Posterior vena cava (tissue), 2 donors: ENCODE measurements at places on chromosomes 6 and 20.

GRCh38 chr6:88177961-88178464 lies 11.9 kb upstream of the CNR1 start:
- no peak for DNase-seq

- no peak for DNase-seq
These were observed 129.5 kb downstream of the MMUT start for GRCh38 chr6:49333345-49334125.

DNA sequence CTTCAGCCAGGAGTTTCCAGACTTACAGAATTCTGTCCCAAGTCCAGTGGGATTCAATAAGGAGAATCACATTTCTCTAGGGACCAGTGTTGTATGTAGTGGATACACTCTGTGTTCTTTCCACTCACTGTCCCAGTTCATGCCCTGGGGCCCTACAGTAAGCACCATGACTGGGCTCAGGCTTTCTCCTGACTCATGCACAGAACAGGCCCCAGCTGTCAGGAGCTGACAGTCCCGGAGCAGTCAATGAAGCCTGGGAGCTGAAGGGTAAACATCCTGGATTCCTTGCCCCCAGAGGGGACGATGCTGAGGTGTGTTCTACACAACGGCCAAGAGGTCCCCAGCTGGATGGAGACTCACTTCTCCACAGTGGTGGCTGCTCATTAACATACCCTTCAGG lies 40.2 kb upstream of the LRFN2 start:
- DNase-seq = no peak

DNA sequence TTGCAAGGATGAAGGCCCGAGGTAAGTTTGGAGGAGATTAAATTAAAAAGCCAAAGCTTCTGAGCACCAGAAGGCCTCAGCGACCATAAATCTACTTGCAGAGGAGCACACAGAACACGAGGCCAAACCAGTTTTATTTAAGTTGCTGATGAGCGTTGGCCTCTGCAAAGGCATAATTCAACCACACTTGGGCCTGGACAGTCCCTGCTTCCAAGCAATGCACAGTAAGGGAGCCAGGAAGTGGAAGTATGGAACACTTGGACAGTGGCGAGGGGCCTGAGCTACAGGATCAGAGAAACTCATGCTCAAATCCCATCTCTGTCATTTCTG lies 92.8 kb downstream of the PTPRT start:
- no peak for DNase-seq

- DNase-seq = no peak
These were observed 215.1 kb downstream of the CBLN4 start for GRCh38 chr20:55790178-55790577.

DNA sequence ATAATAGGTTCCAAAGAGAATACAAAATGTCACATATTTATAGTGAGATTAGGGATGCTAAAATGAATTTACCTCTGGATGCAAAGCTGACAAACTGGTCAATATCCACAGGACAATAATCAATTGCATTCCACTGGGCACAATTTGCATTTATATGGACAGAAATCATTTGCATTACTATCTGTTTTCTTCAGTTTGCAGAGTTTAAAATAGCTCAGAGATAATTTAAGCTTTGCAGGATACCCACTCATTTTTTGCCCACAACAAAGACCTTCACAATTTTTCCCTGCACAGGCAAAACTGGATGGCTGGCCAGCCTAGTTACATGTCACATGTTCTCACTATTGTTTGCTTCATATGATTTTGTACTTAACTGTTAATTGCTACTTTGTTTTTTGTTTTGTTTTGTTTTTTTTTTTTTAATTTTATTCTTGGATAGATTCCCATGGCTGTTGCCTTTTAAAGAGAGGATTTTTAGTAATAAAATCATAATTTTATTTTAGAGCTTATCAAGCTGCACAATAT lies 483.5 kb downstream of the UTRN start:
- DNase-seq = no peak

DNA sequence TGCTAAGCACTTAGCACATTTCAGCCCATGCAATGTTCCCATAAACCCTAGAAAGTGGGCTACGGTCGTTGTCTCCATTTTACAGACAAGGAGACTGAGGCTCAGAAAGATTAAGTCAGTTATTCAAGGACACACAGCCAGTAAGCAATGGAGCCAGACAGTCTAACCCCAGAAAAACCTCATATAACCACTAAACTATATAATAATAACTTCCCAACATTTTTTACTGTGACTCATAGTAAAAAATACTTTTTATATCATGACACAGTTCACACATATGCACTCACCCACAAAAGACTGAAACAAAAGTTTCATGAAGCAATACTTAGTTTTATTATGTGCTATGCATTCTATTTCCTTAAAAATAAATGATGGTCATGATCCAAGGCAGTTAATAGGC lies 66.2 kb upstream of the EYA2 start:
- no peak for DNase-seq

DNA sequence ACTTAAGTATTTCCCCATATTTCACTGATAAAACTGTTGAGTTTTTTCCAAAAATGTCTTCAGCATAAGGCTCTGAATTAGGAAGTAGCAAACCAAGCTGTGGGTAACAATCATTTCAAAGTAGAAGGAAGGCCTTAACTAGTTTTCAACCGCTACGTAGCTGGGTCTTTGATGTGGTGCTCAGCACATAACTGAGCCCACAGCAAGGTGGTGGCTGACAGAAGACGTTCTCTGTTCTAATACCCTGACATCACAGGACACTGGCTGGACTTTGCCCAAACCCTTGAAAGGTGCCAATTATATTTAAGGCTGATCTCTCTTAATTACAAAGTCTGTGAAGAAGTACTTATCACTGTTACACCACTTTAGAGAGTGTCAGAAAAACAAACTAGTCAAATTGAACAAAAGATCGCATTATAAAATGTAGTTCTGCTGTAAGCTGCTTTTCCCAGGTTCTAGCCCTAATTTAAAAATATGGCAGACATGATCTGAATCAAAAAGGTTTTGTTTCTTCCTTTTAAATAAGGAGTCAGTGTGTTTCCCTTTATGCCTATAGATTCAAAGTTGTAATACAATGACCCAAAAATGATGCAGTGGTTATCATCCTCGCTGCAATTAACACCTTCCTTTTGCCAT lies 26.7 kb downstream of the MAN1A1 start:
- DNase-seq = no peak

DNA sequence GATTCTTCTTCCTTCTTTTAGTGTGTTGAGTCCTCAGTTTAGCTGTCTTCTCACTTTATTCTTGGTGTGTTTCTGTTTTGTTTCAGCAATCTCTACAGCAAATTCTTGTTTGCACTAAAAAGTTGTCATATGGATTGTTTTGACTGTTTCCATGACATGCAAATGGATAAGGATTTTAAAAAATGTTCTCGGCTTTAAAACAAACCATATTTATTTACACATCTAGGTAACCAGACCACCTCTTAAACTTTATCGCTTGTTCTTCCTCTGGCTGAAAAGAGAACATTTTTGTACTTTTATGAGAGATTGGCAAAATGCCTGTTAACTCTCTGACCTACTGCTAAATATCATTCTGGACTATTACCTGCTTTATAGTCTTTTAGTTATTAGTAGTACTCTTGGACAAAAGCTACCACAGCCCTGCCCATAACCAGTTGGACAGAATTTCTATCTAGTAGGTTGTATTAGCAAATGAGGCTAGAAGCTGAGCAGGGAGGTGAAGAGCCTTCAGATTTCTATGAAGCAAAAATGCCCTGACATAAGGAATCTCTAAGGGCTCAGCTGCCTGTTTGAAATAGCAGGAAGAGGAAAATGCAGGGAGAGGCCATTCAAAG lies 268.3 kb downstream of the CD109 start:
- DNase-seq = no peak

DNA sequence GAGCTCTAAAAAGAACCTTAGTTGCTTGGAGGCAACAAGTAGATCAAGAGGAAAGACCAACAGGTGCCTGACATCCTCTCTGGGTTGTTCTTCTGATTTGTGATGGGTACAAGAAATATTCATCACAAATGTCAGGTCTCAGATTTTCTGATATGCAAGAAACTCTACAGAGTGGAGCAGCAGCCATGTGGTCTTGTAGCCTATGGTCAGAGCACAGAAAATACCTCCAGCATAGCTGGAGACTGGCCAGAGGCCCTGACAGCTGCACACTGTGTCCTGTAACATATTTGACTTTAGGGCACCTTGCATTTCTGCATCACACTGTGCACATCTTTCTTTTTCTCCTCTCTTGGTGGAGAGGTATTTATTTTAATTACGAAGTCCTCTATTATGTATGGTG lies 116.3 kb downstream of the GMPR start:
- no peak for DNase-seq

GRCh38 chr20:50635014-50635557 lies 56.3 kb downstream of the RIPOR3 start:
- no peak for DNase-seq

- no peak for DNase-seq
These were observed 40.5 kb downstream of the MCM8 start for GRCh38 chr20:5990946-5991345.

DNA sequence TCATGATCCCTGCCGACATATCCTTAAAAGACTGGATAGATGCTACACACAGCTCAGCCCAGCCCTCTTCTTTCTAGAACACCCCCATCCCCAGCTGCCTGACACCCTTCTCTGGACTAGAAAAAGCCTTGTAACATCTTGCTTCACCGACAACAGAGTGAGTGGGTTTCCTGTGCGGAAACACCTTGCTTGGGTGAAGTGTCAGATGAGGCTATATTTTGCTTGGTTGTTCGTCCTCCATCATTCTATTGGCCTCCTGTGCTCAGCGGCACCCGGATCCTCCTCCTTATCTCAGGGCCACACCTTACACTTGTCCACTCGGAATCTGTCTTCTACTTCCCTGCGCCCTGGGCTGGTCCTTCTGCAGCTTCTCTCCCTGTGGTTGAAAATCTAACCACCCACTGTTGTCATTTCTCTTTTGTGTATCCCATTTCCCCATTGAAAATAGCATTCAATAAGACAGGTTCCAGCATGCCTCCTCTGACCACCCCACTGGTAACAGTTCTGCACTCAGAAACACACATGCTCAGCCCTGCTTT lies 101.3 kb upstream of the MLN start:
- no peak for DNase-seq

DNA sequence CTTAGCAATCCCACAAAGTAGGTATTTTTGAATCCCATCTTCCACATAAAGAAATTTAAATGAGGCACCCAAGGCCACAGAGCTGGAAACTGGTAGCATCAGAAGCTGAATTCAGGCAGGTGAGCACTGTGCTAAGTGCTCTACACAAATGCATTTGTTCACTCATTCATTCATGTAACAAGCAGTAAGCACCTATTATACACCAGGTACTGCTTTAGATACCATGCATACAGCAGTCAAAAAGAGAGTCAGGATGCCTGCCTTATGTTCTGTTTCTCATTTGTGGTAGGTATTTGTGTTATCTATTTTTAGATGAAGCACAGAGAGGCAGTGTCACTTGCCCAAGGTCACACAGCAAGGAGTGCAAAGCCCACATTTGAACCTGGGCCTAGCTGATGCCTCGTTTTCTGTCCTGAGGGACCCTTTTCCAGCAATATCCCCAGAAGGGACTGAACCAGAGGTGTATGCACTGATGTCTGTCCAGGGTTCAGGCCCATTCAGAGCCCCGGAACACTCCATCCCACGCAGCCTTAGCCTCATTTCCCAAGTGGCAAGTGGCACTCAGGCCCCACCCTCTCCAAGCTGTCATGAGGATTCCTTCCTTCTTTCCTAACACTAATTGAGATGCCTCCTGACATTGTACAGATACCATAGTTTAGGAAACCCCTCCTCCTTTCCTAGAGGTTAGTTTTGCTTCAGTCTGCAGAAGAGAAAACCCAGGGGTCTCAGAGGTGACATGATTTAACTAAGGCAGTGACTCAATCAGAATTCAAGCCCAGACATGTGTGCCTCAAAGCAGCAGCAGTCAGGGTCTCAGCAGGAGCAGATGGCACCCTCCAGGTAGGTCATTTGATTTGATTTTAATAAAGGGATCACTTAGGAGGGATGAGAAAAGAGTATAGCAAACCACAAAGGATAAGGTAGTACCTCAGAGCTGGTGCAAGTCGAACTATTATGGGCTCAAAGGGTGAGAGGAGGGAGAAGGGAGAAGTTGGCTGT lies 61.2 kb upstream of the SIRPA start:
- no peak for DNase-seq

DNA sequence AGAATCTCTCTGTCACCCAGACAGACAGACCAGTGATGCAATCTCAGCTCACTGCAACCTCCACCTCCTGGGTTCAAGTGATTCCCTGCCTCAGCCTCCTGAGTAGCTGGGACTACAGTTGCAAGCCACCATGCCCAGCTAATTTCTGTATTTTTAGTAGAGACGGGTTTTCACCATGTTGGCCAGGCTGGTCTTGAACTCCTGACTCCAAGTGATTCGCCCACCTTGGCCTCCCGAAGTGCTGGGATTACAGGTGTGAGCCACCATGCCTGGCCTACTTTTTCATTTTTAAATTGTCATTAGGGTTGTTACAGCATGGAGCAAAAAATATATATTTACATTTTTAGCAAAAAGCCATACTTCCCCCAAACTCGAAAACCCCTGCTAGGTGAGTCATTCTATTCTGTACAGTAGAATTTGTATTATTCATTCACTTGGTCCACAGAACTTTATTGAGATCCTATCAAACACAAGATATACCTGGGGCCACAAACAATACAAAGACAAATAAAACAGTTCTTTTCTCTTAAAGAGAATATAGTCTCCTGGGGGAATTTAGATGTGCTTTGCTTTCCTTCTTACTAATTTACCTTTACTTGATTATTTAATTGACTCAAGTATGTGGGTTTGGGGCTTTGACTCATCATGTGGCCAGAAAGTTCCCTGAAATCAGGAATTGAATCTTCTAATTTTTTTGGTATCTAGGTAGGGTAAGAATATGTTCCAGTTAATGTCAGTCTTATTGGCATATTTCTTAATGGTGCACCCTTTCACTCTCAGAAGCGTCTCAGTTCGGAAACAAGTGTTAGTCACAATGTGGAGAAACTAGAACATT lies 16.6 kb upstream of the CCND3 start:
- DNase-seq = no peak

GRCh38 chr20:24630486-24631172 lies 161.2 kb downstream of the SYNDIG1 start:
- DNase-seq = no peak

- no peak for DNase-seq
These were observed 60.8 kb downstream of the SYNDIG1 start for GRCh38 chr20:24530131-24530680.

GRCh38 chr6:107565165-107565723 lies 75.3 kb downstream of the SOBP start:
- no peak for DNase-seq

- DNase-seq = no peak
These were observed 23.0 kb upstream of the RBPJL start for GRCh38 chr20:45283551-45284057.

- DNase-seq = no peak
These were observed 63.5 kb upstream of the STMND1 start for GRCh38 chr6:17038316-17038715.

- DNase-seq = no peak
These were observed 305.4 kb downstream of the FARS2 start for GRCh38 chr6:5566718-5567117.
